ENCODE measurements at places on chromosomes 7 and 10.

GRCh38 chr7:30159698-30160143 lies 24.9 kb downstream of the MTURN start:
- DNase-seq: no peak

GRCh38 chr10:14798636-14799035 lies 23.9 kb upstream of the FAM107B start:
- DNase-seq: no peak

GRCh38 chr7:39987641-39988347 lies 37.7 kb downstream of the CDK13 start:
- no peak for DNase-seq

GRCh38 chr7:51158211-51158610 lies 158.4 kb downstream of the COBL start:
- no peak for DNase-seq

- no peak for DNase-seq
These were observed 157.7 kb downstream of the PLPP4 start for GRCh38 chr10:120614680-120615079.

DNA sequence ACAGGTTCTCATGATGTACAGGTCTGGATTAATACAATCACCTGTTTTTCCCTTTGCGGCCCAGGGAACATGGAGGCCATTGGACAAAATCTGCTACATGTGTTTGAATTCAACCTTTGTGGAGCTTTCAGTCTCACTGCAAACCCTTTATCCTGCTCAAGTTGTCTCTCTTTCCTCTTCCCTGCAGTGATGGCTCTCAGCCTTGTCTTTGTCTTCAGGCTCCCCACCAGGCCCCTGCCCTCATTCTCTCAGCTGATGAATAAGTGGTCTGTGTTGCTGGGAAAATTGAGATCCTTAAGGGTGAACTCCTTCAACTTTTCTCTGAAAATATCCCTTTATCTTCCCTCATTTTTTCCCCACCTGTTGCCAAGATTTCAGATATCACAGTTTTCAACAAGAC lies 791.2 kb downstream of the GRID1 start:
- no peak for DNase-seq

DNA sequence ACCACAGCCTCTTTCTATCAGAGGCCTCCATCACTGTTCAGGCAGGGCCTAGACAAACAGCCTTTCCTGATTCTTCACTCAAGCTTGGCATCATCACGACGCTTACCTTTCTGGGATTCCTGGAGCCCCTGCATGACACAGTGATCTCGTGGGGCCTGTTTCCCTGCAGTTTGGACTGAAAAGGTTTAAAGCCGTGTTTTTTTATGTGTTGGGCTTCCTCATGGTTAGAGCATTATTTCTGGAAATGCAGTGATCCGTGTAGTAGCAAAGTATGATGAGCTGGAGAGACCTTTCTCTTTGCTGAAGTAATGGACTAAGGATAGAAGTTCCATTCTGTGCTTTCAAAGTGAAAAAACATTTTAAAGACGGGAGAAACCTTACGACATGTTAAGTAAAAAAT lies 169.1 kb downstream of the BMPER start:
- DNase-seq: no peak

- DNase-seq: peak; percentile 72
These were observed 181.7 kb downstream of the LRMDA start for GRCh38 chr10:75612904-75613684.

DNA sequence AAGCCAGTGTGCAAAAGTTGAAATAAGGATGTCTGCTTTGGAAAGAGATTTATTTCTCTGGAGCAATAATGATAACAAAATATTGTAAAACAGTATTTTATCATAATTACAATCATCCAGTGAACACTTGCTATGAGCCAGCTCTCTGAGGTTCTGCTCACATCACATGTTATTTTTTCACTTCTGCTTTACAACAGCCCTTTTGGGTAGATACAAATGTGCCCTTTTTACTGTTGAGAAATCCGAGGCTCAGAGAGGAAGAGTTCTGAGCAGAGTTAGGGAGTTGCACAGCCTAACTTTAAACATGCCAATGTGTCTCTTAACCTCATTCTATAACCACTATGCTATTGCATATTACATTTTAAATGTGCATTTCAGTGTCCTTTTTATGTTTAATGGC lies 232.6 kb upstream of the CDC14C start:
- DNase-seq: no peak

DNA sequence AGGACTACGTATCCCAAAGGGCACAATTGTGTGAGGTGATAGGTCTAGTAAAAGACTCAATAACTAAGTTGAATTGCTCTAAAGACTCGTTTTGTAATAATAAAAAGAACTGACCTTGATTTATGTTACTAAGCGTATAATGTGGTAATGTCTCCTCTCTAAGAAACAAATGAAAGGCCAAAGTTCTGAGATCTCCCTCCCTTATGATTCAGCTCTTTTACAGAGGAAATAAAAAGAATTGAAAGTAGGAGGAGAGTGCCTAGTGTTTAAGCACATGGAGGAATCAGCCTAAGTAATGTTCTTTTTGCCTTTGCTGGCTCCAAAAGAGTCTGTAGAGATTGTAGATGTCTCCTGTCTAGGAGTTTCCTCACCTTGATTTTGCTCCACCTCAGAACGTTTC lies 98.0 kb downstream of the ARL4A start:
- no peak for DNase-seq

- no peak for DNase-seq
These were observed 104.2 kb downstream of the PRTFDC1 start for GRCh38 chr10:24848195-24848594.

DNA sequence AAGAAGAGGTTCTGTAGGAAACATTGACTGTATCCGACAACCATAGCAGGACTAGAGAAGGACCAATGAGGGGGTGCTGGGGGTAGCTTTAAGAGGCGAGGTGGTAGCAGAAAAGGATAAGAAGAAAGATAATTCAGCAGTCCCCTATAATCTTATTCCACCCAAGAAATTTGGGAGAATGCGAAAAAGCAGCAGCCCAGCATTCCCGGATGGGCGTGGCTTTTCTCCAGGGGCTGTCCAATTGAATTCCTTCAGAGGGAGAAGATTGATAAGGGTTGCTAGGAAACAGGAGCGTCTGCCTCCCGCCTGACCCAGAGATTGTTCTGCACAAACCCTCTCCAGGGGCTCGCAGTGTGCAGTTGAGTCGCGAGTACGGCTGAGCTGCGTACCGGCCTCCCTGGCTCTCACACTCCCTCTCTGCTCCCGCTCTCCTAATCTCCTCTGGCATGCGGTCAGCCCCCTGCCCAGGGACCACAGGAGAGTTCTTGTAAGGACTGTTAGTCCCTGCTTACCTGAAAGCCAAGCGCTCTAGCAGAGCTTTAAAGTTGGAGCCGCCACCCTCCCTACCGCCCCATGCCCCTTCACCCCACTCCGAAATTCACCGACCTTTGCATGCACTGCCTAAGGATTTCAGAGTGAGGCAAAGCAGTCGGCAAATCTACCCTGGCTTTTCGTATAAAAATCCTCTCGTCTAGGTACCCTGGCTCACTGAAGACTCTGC lies at the start of gene GRM3:
Gene GRM3 (plus strand): TSS at position 349 of the 721 bp plus-strand sequence. CDS start 121,237 bp downstream, outside the sequence.
- DNase-seq: no peak

DNA sequence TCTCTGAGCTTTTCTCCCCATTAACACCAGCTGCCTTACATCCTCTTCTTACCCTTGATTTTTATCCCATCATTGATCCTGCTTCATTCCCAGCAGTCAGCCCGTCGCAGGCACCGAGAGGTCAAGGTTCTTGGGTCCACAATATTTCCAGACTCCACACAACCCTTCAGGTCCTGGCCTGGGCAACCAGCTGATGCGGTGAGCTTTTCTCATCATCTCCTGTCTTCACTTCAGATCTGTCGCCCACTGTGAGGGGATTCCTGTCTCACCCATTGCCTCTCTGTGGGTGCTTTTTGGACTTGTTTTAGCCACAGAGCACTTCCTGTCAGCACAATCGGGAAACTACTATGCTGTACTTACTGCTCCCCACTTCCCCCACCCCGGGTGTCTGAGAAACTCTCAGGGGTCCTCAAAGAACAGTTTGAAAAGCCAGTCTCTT lies 8.4 kb upstream of the PVRIG start:
- DNase-seq: no peak

DNA sequence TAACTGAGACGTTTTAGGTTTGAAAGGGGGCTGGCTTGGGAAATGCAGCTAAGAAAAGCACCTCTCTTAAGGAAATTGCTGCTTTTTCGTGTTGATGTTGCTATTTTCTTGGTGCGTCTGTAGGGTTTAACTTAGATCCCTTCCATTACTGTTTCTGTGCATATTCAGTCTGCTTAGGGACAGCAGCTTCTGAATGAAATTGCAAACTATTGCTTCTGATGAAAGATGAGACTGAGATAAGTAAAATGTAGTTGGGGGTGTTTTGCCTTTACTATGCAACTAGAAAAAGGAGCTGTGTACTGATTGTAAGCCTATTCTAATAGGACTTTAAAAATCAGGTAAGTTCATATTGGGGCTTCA lies 772 bp downstream of the HDAC9 start:
- no peak for DNase-seq

DNA sequence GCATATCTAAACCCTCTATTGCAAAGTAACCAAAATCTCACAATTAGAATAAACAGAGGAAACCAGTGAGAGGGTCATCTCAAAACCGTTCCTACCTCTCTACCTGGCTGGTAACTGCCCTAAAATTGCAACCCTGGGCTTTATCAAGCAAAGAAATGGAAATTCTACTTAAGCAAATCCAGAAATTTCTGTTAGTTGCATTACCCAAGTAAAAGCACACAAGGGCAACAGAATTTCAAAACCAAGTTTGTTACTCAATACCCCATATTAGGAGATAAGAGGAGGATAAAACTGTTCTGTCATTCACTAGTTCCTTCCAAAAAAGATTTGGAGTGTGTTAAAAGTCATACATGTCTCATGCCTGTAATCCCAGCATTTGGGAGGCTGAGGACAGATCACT lies 195.3 kb downstream of the FAM107B start:
- no peak for DNase-seq

DNA sequence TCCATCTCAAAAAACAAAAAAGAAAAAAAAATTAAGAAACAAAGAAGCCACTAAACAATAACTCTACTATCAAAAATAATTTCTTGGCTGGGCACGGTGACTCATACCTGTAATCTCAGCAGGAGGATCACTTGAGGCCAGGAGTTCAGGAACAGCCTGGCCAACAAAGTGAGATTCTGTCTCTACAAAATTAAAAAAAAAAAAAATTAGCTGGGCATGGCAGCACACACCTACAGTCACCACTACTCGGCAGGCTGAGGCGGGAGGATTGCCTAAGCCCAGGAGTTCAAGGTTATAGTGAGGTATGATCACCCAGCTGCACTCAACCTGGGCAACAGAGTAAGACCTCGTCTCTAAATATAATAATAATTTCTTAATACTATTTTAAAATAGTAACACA lies 69.0 kb downstream of the PARD3 start:
- no peak for DNase-seq

DNA sequence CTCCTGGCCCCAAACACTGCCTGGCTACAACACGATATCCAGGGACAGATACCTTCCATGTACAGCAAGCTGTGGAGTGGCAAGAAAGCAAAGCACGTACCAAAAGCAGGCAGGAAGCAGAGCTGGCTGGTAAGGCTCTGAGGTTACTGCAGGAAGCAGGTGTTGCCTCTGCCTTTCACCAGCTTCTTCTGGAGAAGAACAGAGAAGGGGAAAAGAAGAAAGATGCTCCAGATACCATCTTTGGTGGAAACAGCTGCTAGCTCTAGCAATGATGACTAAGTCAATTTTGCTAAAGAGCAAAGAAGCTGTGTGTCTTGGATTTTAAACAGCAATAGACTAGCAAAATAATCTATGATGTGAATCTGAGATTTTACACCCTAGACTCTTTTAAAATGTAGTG lies 34.9 kb upstream of the PRSS1 start:
- no peak for DNase-seq

DNA sequence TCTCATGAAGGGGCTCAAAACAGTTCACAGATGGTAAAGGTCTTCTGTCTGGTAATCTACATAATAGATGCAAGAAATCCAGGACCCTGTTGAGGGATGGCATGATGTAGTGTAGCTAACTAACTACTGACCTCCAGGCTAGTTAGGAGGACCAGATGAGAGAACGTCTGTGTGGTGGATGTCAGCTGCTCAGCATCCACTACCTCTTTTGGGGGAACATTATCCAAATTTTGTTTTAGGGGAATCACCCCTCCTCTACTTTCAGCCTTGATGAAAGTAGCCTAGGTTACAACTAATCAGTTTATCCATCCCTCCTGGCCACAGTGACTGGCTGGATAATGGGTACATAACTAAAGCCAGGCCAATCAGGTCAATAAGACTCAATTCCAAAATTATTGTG lies 246.0 kb downstream of the RNLS start:
- no peak for DNase-seq

- DNase-seq: peak; percentile 7
These were observed 35.8 kb downstream of the SCRN1 start for GRCh38 chr7:29953726-29954347.

All from fibroblast of skin of left quadriceps (primary cell).